ENCODE measurements at places on chromosomes 6 and 20.

DNA sequence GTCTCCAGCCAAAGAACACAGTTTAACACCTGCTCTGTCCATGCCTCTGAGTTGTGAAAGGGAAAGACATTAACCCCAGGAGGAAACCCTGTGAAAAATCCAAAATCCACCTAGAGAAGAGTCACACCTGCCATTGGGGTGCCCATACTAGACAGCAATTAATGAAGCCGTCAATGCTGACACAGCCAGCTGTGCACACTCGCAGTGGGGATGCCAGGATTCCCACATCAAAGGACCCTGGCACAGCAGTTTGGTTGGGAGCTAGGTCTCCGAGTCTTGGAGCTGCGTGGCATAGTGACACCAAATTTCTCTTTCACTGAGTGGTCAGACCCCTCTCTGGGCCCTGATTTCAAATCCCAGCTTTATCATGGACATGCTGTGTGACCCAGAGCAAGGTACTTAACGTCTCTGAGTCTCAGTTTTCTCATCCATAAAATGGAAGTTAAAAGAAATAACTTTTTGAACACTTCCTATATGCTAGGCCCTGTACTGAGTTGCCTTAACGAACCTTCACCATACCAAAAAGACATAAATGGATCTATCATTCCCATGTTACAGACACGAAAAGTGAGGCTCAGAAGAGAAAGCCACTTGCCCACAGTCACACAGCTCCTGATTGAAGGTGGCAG, 30.8 kb downstream of the BPIFB1 start:
- no peak for DNase-seq

GRCh38 chr6:105839266-105839665, 246.9 kb upstream of the PRDM1 start:
- DNase-seq, result no peak

- no peak for DNase-seq
Observed at GRCh38 chr6:139496654-139497344, 122.4 kb upstream of the CITED2 start.

DNA sequence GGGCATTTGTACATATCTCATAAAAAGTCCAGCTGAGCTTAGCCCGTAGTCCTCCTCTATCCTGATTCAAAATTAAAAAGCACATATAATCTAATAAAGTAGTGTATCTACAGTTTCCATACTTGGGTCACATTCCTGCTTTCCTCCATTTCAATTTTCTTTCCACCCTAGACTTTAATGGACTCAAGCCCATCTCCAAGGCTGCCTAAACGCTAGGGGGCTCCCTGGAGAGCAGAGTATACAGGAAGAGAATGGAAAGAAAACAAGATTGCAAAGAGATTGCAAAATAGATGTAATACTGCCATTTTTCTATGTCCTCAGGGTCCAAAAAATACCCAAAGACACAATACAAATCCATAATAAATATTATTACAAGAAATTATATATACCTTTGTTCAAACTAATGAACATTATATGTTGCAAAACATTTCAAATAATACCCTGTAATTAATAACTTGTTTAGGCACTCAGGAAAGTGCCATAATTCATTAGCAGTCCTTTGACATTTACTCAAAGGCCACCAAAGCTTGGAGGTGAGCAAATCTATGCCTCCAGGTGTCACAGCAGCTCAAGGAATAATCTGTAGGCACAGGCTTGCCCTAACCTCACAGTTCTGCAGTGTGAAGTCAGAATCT, 2.4 kb upstream of the MCM3 start:
- DNase-seq, result peak; percentile 88

DNA sequence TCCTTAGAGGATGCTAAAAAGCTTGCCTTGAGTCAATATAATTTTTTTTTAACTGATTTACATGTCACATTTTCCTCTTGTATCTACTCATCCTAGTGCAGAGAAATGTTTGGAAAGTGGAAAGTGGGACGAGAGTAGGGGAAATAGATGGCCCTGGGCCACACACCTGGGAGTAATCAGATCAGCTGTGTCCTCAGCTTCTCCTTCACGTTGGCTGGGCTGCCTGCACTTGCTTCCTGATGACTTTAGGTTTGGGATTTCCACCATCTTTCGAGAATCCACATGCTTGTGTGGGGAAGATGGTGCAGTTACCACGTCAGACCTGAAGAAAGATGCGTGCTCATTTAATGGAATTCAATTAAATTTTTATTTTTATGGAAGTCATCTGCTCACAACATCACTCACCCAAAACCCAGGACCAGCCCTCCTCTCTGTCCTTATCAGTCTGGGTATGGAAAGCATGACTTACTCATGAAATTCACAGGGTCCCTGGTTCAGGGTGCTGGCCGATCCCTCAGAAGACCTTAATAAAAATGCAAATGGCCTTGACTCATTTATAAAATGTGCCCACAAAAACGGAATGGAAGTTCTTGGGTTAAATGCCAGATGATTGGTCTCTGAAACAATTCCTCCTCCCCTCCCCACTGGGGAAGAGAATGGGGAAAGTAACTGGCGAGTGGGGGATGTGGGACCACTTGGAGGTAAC, 74.5 kb upstream of the TIAM2 start:
- DNase-seq, result no peak
